ENCODE measurements at places on chromosomes 1 and 21.

- DNase-seq = no peak
These were observed 38.3 kb downstream of the PGBD5 start for GRCh38 chr1:230387876-230388275.

DNA sequence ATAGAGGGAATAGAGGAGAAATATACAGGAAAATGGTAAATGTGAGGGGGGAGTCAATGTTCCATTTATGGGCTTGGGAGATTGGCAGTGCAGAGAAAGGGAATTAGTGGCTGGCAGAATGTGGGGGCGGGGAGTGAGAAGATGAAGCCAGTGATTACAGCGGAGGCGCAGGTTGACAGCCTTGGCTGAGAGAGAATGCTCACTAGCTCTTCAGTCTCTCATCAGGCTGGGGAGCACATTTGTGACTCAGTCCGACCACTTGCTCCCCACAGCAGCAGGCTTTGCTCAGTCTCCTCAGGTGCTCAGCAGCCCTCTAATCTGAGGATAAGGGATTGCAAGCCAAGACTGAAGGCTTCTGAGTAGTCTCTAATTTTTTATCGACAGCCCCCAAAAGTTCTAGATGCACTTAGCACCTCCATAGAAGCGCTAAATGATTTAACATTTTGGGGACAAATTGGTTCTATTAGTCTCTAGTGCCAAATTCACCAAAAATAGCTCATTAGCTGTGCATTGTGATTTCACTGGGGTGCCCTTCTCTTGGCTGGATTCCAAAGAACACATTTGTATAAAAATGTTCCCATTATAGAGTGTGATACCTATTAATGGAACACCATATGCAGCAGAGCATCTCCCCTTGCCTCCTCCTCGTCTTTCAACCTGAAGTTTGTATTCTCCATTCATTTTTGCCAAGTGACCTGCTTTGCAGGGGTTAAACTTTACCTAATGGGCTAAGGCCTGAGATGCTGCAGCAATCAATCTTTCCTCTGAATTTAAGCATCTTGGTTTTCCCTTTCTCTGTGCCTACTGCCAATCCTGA is 191.8 kb downstream of the ZNF326 start:
- no peak for DNase-seq

- no peak for DNase-seq
These were observed 20.4 kb upstream of the SDE2 start for GRCh38 chr1:226019572-226019971.

GRCh38 chr1:12276225-12276624 is 46.4 kb downstream of the VPS13D start:
- no peak for DNase-seq

DNA sequence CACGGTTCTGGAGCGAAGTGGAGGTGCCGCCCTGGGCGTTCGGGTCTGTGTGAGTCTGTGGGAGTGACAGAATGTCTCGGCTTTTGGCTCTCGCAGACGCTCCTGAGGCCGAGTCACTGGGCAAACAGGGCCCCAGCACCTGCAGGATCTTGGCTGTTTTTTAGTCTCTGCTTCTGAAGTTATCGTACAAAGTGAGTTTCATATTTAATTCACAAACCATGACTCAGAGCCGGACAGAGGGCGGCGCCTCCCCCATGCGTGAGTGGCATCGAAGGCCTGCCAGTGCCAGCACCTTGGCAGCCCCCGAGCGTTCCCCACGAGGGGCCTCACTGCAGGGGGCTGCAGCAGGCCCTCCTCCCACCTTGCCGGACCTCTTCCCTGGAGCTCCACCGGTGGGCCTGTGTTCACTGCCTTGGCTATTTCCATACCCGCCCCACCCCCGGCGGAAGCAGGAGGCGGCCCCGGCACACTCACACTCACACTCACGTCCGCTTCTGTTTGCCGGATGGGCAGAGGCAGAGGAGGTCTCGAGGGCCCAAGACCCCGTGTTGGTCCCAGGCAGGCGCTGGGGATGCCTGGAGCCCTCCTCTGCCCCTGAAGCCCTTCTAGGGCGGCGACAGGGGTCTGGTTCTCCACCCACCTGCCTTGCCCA is 56.3 kb downstream of the MORN1 start:
- no peak for DNase-seq

DNA sequence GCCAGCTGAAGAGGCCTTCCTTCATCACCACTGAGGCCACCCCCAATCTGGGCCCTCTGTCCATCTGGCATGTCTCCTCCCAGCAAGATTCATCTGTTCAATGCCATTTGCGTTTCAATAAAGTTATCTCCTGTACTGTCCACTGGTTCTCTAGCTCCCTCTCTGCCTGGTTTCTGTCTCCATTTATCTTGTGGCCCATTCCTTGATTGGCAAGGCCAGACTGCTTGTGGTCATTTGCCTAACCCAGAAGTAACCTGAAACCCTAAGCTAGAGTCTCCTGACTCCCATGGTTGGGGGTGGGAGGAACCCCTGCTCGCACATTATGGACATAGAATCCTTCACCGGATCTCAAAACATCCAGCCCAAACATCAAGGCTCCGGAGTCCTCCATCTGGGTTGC is 2.1 kb upstream of the IPO9 start:
- no peak for DNase-seq

DNA sequence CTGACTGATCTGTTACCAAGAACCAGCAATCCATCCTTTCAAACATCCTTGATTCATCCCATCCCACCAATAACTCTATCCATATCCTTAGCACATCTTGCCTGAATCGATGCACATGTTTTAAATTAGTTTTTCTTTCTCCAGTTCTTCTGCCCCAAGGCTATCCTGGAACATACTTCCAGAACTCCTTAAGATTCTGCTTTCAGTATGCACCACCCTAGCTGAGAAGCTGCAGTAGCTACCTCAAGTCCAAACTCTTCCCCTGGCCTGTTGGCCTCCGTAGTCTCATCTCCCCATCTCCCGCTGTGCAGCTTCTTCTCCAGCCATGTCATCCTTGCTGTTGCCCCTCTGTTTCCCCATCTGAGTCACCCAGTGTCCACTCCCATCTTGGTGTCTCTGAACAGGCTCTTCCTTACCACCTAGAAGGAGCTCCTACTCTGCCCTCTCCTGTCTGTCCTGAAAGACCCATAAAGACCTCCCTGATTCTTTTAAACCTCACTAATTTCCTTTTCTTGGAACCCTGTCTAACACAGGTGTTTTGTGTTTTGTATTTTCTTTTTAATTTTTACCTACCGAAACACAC is 108.0 kb downstream of the SGIP1 start:
- DNase-seq = no peak

DNA sequence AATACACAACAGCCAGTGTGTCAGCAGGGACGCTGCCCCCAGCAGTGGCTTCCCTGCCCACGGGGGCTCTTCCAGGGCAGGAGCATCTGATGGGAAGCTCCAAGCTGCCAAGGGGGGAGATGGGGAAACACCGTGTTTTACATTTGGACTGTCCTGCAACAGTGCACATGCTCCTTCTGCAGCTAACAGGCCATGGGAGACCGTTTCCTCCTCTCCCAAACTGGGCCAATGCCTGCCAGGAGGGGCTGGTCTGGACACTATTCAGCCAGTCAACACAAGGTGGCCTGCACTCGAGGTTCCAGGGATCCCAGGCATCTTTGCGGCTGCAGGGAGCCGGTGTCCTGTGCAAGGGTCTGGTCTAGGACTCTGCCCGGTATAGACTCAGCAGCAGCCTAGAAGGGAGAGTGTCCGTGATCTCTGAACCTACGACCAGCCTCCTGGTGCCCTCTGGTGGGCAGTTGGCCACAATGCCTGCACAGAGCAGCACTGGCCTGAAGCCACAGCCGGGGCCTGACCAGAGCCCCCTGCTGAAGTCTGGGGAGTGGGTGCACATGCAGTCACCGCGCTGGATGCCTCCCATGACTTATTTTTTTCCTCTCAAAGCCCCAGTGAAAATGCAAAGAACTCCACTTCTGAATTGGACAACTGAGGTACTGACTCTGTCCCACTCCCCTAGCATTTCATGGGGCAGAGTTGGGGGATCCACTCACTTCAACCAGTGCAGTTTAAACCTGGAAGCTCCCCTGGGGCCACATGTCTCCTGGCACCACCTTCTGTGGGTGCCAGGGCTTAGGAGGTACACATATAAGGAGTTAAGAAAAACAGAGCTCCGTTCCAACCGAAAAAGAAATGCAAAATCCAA is 33.3 kb downstream of the RCC2 start:
- peak; percentile 32 for DNase-seq

DNA sequence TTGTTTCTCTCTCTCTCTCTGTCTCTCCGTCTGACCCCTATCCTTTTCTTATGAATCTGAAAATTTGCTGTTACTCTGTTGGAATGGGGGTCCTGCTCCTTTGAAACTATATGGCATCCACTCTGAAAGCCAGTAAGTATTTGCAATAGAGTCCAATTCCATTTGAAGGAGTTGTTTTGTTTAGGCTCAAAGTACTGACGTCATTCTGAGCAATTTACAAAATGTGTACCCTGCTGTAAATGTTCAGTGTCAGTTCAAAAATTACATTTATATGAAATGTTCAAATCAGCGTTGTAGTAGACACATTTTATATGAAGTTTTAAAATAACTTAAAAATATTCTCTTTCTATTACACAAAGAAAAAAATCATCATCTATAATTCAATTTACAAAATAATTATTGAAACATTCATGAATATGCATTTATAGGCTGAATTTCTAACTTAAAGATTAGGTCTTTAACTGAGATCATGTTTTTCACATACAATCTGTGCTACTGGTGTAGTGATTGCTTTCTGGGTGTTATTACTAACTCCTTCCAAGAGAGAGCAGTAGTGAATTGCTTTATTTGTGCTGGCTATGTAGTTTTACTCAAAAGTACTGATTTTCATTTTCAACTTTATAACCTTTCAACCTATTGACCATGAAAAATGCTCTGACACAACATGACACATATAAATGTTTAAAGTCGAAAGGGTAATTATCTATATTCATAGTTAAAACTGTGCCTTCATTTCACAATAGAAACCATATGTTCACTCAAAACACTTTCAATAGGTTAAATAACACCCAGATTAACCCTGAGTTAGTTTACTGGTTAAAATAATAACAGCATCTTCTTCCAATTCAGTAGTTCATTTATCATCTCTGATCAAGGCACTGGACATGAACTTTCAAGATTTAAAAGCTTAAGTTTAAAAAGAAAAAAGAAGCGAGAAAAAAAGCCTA is 253.1 kb upstream of the ADGRL4 start:
- DNase-seq = peak; percentile 2

GRCh38 chr21:21412096-21412495 is 413.9 kb downstream of the NCAM2 start:
- no peak for DNase-seq

- no peak for DNase-seq
These were observed 18.4 kb upstream of the CASQ1 start for GRCh38 chr1:160171980-160172379.

DNA sequence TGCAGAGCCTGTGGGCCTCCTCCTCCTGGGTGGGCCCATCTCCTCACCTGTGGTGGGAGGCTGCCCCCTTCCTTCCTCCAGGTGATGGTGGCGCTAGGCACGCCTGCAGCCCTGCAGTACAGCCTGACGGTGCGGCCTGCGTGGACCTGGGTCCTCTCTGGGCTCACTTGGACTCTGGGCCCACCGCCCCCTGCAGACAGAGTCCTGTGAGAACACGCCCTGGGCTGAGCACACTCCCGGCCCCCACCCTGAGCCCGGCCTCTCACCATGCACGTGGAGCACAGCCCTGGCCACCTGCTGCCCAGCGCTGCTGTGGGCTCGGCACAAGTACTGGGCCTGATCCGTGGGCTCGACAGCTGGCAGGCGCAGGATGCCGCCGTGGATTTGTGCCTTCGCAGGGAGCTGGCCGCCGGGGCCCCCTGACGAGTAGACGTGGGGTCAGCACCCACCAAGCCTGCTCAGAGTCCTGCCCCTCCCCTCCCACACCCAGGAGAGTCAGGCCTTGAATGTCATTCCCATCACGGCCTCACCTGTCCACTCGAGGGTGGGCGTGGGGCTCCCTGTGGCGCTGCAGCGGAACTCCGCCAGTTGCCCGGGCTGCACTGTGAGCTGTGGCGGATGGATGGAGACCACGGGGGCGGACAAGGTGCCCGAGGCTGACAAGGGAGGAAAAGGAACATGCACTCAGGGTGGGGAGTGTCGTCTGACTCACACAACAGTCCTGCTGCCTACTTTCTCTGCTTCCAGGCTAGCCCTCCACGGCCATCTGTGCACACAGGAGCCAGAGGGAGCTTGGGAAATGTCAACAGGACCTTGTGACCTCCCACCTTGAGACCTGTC is 43.4 kb downstream of the LDLRAD2 start:
- no peak for DNase-seq

DNA sequence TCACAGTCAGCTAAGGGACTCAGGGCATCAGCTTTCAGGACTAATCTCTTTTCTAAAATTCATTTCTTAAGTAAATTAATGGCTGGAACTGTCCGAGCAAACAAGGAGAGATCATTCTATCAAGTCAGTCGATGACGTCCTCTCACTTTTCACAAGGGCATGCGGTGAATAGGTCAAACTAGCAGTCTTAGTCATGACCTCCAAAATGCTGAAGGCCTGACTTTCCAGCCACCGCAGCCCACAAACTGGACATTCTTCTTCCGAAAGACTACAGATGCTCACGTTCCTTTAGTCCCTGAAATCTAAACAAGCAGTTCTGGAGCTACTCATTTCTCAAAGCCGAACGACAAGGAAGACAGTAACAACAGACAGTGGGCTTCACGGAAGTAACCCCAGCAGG is 127.9 kb downstream of the TIAM1 start:
- DNase-seq = no peak

- no peak for DNase-seq
These were observed 12.0 kb downstream of the ZFYVE9 start for GRCh38 chr1:52153898-52154297.

- DNase-seq = no peak
These were observed 49.4 kb downstream of the TBCE start for GRCh38 chr1:235416662-235417049.

DNA sequence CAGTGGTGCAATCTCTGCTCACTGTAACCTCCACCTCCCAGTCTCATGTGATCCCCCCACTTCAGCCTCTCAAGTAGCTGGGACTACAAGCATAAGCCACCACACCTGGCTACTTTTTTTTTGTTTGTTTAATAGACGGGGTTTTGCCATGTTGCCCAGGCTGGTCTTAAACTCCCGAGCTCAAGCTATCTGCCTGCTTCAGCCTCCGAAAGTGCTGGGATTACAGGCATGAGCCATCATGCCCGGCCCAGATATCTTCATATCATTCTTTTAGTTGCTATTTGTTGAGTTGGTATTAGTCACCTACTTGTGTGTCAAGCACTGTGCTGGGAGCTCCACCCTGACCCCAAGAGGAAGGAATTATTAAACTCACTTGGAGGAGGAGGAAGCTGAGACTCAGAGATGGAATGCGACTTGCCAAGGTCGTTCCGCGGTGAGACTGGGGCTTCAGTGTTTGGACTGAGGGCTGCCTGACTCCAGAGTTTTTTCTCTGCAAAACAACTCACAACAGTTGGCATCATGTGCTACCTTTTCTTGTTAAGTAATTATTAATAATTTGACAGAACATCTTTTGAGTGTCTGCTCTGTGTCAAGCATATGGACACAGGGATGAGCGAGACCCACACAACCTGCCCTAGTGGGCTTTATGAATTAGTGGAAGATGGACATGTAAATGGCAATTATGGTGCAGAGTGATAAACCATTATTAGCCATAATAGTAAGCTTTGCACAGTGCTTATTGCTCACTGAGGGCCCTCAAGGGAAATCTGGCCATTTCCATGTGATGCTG is 132.0 kb downstream of the FOXD2 start:
- peak; percentile 75 for DNase-seq

GRCh38 chr1:88472298-88472697 is 211.8 kb upstream of the PKN2 start:
- no peak for DNase-seq
